ENCODE measurements at places on chromosomes 12 and 14. TPM values are rescaled to one million over a fixed set of nuclear protein-coding genes. Genes with fewer than 3 reads are reported as not detected.
A peak's percentile ranks its signal among the peaks of the same experiment; 100 is the strongest.

Gene RNASE1
- total RNA-seq: 3,158 TPM

Gene MBD6
- total RNA-seq: 54.5 TPM

Gene ACRBP
- total RNA-seq: 49.6 TPM

DNA sequence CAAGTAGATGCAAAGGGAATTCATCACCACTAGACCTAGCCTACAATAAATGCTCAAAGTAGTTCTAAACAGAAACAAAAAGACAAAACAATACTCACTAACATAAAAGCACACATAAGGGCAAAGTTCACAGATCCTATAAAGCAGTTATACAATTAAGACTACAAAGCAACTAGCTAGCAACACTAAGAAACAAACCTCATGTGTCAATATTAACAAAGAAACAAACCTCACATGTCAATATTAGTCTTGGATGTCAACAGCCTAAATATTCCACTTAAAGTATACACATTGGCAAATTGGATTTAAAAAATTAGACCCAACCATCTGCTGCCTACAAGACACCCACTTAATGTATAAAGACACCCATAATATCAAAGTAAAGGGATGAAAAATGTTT, 152.7 kb downstream of the KCNK10 start:
- DNase-seq: no peak

DNA sequence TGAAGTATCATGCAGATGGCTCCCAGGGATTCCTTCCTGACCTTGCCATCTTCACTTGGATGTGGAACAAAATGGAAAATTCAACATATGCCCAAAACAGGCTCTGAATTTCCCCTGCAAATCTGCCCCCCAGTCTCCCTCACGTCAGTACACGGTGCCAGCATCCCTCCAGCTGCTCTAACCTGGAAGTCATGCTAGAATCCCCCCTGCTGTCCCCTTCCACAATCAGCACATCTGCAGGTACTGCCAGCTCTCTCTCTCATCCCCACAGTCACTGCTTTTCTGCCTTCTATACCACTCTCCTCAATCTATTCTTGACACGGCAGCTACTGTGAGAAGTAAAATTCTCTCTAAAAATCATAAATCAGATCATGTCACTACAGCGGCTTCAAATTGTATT, 21.6 kb downstream of the GALNT6 start:
- DNase-seq: no peak

GRCh38 chr12:75900781-75901254, 130.8 kb downstream of the PHLDA1 start:
- DNase-seq: no peak

DNA sequence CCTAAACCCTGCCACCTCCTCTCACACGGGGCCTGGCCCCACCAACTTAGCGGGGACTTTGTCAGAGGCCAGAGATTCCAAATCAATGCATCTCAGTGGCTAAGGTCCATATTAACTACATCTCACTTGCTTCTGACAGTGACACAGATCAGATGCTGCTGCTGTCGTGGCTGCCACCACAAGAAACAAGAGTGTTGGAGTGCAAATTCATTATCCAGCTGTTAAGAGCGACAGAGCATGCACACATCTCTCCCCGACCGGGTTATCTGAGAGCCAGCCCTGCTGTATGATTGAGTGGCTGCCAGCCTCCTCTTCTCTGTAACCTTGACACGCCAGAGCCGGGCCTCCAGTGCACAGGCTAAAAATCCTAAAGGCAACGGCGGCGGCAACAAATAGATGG, 40.2 kb downstream of the SPRING1 start:
- DNase-seq: peak; percentile 49

DNA sequence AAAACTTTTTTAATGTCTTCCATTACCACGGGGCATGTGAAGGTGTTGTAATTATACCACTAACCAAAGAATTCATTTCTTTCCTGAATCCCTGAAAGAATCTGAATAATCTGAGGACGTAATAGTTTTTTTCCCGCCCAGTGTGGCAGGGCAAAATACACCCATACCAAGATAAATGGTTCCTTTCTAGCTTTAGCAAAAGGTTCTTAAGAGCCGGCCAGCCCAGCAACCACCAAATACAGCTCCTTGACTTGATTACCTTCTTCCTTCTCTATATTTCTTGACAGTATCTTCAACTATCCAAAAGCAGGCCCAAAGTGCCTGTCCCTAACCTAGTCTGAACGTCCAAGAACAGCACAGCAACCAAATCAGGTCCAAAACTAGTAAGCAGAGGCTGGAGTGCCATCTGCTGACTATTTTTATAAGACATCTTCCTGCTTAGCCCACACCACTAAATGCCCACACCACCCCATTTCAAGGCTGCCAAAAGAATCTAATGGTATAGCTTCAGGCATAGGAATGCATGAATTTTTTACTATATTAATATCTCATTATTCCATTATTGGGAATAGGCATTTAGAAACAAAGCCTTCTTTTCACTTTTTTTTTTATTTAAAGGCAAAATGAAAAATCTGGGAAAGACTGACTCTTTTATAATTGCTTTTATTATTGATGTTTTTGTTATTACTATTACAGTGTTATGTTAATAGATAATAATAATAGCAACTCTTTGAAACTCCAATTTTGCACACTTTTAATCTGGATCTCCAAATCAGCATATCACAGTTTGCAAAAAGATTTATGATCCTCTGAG, 524.4 kb downstream of the MED13L start:
- peak; percentile 87 for DNase-seq
